ENCODE measurements at places on chromosomes 4 and X. TPM values are rescaled to one million over a fixed set of nuclear protein-coding genes. Genes with fewer than 3 reads are reported as not detected.

GRCh38 chrX:73562458-73562857 is 539 bp upstream of the CHIC1 start:
- peak; percentile 1 for DNase-seq

- DNase-seq, result no peak
These were observed 147.5 kb downstream of the TSPAN5 start for GRCh38 chr4:98510757-98511517.

GRCh38 chr4:88219099-88219498 is 60.7 kb upstream of the ABCG2 start:
- DNase-seq, result no peak

GRCh38 chr4:2832981-2833670 is 10.5 kb upstream of the ADD1 start:
- no peak for DNase-seq

AMBN gene
- not detected for polyA plus RNA-seq

BCOR gene
- polyA plus RNA-seq, result 10.1 TPM

GPR82 gene
- polyA plus RNA-seq, result 0.15 TPM

Data from GM12878 (cell line).